ENCODE measurements at places on chromosomes 16 and 17.

- DNase-seq, result no peak
Measured at GRCh38 chr17:81409190-81409935, 14.1 kb downstream of the BAHCC1 start.

- no peak for DNase-seq
Measured at GRCh38 chr16:28000314-28001169, 63.0 kb downstream of the GSG1L start.

GRCh38 chr16:69720822-69721430, 5.4 kb downstream of the NQO1 start:
- DNase-seq, result no peak

DNA sequence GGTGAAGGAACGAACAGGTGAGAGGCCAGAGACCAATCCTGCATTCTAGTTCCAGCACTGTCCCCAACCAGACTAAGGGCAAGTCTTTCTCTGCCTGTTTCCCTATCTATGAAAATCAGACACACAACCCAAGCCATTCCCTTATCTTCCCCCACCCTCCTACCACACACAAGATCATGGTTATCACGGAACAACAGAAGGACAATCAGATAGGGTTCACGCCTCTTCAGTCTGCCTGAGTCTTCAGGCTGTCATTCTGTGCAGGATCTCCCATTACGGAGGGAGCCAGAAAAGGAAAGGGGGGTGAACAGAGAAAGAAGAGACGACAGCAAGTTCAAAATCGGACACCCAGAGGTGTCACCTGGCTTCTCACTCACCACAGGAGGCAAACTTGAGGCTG, 11.1 kb downstream of the TLE7 start:
- DNase-seq, result no peak

- DNase-seq, result no peak
Measured at GRCh38 chr17:72345088-72345487, 224.3 kb downstream of the SOX9 start.

DNA sequence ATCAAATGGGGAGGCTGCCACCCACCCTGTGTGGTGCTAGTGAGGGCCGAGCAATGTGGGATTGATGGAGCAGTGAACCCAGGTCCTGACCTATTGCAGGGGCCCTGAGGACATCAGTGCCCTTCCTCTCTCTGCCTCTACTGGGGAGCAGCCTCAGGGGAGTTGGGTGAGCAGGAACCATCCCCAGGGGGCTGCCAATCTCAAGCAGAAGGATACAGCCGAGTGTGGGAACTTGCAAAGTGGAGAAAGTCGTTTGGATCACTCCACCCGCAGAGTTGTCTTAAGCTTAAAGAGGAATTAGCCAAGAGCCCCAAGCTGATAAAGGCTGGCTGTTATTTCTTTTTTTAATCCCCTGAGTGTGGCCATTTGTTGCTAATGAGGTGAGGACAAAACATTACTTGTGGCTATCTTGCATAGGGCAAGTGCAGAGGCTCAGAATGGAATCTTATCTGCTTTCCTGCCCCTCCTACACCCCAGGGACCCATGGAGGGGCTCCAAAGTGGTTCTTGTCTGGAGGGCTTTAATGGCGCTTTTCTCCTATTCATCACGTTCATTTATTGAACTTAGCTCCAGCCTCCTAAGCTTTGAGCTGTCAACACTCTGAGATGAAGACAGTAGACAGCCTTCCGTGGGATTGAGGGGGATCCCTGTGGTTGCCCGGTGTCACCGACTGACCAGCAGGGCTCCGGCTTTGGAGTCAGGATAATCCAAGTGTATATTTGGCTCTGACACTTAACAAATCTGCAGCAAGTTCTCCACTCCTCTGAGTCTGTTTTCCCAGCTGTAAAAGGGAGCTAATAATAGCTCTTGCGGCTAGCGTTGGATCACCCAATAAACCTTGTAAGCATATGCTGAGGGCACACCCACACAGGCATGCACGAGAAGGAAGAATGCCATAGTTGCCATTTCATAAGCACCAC, 45.1 kb downstream of the MYH11 start:
- no peak for DNase-seq

- DNase-seq, result no peak
Measured at GRCh38 chr17:48121923-48122664, 14.5 kb downstream of the SNX11 start.

DNA sequence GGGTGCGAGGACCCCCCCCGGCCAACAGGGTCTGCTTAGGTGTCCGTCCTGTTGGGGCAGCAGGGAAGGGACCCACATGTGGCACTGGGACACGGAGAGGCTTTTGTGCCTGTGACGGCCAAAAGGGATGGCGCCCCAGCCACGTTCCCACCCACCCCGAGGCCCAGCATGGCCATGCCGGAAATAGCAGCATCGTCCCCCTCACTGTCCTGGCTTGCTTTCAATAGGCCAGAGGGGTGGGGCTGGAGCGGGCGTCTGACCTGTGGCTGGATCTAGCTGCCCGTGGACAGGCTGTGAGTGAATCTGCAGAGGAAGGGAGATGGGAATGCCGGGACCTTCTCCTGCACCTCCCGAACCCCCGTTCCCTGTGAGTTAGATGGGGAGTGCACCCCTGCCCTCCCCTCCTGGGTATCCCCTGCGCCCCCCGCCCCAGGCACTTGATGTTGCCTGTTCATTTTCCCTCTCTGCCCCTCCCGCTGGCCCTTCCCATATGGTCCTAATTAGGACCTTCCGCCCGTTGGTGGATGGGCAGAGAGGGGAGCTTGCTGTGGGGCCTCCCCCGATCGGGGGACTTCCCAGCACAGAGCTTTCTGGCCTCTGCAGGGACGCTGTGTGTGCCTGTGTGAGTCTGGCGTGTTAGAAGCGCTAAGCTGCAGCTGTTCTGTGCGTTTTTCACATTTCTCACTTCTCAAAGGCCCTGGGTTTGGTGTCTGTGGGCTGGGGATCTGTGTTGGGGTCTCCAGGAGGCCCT, 292.8 kb downstream of the SEC14L1 start:
- no peak for DNase-seq

DNA sequence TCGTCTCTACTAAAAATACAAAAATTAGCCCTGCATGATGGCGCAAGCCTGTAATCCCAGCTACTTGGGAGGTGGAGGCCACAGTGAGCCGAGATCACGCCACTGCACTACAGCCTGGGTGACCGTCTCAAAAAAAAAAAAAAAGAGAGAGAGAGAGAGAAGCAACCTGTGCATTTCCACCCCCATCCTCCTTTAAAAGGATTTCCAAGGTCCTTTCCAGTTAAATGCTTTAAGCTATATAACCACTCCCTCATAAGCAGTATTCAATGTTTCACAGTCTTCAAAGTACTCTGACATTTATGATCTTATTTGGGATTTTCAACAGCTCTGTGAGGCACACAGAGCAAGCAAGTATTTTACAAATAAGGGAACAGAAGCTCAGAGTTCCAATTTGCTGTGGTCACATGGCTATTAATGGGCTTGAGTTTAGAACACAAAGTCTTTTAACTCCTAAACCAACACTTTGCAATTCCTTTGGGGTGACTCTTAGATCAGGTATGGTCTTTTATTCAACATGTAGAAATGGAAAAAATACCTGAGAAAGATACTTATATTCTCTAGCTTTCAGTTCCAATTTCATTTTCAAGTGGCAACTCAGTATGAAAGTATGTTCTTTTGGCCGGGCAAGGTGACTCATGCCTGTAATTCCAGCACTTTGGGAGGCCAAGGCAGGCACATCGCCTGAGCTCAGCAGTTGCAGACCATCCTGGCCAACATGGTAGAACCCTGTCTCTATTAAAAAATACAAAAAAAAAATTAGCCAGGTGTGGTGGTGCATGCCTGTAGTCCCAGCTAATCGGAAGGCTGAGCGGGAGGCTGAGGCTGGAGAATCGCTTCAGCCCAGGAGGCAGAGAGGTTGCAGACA, 31.3 kb downstream of the SPOP start:
- DNase-seq, result no peak

DNA sequence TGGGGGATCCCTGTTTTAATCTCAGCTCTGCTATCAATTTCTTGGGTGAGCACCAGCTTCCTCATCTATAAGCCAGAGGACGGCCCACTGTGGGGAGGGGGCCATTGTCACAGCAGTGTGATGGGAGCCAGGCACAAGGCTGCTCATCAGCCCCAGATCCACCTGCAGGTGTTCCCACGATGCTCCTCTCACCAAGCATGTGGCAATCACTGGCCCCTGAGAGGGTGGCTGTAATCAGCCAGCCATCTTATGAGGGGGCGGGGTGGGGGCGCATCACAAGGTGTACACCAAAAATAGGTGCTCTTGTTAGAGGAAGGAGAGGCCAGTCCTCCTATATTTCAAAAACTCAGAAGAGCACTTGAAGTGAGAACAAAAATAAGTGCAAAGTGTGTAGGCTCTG, 31.2 kb downstream of the HNF1B start:
- DNase-seq, result no peak

DNA sequence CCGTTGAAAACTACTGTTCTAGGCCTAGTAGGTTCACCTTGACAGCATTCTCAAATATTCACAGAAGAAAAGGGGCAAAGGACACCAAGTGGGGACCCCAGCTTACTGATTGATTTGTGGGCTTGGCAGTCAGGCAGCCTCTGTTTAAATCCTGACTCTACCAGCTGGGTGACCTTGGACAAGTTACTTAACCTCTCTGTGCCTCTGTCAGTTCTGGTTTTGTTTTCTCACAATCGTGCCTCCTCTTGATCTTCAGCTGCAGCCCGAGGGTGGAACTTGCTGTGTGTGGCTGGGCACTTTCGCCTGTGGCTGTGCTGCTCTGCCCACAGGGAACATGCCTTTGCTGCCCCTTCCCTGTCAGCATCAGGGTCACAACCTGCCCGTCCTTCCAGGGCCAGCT, 17.8 kb downstream of the RAP1GAP2 start:
- DNase-seq, result no peak

GRCh38 chr17:8284126-8284525, 4.3 kb upstream of the RANGRF start:
- DNase-seq, result no peak
